Memory B cell (primary cell): ENCODE measurements at places on chromosomes 6 and 20.

GRCh38 chr6:45118754-45119153, 209.4 kb upstream of the RUNX2 start:
- no peak for DNase-seq

GRCh38 chr6:46556053-46556452, 64.8 kb upstream of the RCAN2 start:
- DNase-seq, result no peak

GRCh38 chr6:170199716-170200115, 91.2 kb downstream of the DLL1 start:
- DNase-seq, result no peak

- no peak for DNase-seq
These were observed 51.1 kb downstream of the TCP11 start for GRCh38 chr6:35089935-35090505.

DNA sequence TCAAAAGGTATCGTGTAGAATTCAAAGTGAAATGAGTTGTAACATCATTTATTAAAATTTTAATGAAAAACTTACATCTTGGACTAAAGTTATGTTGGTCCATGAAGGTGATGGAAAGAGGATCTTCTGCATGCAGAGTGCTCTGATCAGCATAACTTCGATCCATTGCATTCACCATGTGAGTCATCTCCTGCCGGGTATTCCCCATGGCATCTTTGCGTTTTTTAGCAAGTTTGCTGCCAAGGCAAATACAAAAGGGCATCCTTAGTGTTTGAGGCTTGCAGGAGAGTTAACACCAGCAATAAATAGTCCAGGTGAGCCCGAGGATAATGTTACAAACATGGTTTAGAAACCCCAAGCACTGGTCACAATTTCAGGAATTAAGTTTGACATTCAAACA, 104.2 kb upstream of the THEMIS start:
- no peak for DNase-seq
